ENCODE measurements at places on chromosomes 4 and X.
A peak's percentile ranks its signal among the peaks of the same experiment; 100 is the strongest.

GRCh38 chr4:46870411-46870810 lies 38.6 kb downstream of the COX7B2 start:
- no peak for DNase-seq

DNA sequence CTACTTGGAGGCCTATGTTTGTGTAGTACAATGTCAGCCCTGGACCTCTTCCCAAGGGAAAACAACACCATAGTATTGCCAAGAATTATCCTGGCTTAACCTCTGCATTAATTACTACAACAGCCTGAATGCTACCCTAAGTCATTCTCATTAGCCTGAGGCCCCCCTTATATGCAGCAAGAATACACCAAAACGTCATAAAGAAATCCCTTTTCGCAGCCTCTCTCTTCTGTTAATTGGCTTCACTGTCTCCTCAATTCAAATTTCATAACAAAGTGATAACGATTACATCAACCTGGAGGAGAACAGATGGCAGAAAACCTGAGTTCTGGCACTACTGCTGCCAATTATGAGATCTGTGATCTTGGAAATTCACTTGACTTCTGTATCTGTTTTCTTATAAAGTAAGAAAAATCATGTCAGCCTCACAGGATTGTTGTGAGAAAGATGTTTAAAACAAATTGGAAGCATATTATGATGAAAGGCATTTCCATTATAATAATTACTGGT lies 1663.1 kb downstream of the STIM2 start:
- DNase-seq: no peak

DNA sequence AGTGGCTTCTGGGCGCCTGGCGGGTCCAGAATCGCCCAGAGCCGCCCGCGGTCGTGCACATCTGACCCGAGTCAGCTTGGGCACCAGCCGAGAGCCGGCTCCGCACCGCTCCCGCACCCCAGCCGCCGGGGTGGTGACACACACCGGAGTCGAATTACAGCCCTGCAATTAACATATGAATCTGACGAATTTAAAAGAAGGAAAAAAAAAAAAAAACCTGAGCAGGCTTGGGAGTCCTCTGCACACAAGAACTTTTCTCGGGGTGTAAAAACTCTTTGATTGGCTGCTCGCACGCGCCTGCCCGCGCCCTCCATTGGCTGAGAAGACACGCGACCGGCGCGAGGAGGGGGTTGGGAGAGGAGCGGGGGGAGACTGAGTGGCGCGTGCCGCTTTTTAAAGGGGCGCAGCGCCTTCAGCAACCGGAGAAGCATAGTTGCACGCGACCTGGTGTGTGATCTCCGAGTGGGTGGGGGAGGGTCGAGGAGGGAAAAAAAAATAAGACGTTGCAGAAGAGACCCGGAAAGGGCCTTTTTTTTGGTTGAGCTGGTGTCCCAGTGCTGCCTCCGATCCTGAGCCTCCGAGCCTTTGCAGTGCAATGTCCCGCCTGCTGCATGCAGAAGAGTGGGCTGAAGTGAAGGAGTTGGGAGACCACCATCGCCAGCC lies at the start of gene ATOH1:
ATOH1 (plus strand) TSS at position 422 of the 663 bp plus-strand sequence; CDS start at position 596, 174 bp downstream.
- peak; percentile 6 for DNase-seq

- peak; percentile 53 for DNase-seq
Measured at GRCh38 chr4:139312552-139313332, 10.5 kb upstream of the NDUFC1 start.

DNA sequence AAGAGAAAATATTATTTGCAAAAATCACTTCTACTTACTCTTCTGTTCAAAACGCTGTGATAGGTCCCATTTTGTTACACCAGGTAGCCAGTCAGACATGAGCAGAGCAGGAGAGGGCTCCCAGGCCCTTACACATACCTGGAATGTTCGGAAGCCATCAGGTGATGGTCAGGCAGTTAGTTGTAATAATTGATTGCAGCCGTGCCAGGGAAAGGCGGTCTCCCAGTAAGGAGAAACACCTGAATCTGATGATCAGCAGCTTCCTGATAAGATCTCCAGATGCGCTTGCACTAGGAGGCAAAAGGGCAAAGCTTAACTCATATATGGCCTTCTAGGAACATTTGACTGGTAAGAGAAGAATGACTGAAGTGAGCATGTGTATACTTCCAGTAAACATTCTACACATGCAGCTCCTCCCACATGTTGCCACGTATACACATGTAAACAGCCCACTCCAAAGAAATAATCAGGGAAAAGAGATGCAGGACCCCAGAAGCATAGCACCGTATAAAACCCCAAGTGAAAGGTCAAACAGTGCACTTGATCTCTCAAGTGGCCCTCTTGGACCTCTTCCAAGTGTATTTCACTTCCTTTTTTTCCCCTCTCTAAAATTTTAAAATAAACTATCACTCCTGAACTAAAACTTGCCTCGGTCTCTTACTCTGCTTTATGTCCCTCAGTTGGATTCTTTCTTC lies 1338.0 kb downstream of the FSTL5 start:
- DNase-seq: no peak

GRCh38 chrX:11564546-11564945 lies 101.2 kb downstream of the ARHGAP6 start:
- DNase-seq: no peak

- no peak for DNase-seq
Measured at GRCh38 chr4:145199051-145199716, 18.8 kb upstream of the OTUD4 start.

DNA sequence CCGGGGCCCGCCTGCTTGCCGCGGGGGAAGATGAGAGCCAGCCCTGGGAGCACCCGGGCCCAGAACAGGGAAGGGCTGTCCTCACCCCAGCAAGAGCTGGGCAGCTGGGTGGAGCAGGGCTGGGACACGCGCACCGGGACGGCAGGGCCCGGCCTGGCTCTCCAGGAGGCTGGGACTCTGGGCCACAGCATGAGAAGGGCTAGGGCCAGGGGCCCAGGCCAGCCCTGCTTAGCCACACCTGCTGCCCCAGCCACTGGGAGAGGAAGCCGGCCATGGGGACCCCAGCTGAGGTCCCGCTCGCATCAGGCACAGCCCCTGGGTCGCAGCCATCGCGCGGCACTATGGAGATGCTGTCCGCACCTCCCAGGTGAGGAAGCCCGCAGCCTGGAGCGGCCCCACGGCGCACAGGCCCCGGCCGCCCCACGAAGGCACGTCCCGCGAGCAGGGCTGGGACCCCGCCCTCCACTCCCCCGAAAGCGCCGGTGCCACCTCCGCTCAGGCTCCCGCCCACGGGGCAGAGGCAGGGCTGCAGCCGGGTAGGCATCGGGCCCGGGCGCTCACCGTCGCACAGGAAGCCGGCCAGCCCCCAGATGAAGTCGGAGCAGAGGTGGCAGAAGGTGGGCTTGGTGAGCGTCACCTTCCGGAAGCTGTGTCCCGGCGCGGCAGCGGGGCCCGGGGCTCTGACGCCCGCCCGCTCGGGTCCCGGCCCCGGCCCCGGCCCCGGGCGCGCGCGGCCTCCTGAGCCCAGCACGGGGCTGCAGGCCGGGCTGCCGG lies 531 bp downstream of the DGKQ start:
- peak; percentile 24 for DNase-seq

DNA sequence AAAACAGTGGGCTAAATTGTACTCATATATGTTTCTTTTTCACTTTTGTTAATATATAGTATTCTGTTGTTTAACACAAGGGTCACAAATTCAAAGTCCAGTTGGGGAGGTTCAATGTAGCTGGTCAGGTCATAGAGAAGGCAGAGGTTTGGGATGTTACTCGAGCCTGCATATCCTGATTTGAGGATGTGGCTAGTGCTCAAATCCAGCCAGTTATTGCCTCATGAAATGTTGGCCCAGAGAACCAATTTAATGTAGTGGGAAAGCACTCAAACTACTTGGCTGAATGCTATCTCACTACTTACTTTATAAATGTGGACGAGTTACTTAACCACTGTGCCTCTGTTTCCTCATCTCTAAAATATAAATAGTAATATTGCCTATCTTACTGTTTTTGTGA lies 12.5 kb downstream of the USO1 start:
- DNase-seq: no peak

All from suppressor macrophage treated with lipopolysaccharide for 4 hours (primary cell).